Activated naive CD4-positive, alpha-beta T cell treated with anti-CD3 and anti-CD28 coated beads for 36 hours (primary cell): ENCODE measurements at places on chromosomes 12 and 14.

DNA sequence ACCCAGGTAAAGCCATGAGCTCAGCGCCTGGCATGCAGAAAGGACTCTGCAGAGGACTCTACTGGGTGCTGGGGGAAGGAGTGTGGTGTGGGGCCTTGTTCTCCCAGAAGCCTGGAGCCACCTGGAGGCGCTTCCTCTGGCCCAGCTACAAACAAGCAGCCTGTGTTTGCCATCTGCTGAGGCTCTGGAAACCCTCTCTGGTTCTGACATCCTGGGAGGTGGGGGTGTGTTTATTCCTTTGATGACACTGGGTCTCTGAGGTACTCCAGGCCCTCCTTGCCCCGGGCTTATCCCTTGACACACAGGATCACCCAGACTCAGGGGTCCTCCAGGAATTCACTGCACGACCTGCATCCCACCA is 44.9 kb downstream of the RNF34 start:
- no peak for DNase-seq

- DNase-seq: no peak
Observed at GRCh38 chr12:124503305-124503704, 64.1 kb downstream of the NCOR2 start.

DNA sequence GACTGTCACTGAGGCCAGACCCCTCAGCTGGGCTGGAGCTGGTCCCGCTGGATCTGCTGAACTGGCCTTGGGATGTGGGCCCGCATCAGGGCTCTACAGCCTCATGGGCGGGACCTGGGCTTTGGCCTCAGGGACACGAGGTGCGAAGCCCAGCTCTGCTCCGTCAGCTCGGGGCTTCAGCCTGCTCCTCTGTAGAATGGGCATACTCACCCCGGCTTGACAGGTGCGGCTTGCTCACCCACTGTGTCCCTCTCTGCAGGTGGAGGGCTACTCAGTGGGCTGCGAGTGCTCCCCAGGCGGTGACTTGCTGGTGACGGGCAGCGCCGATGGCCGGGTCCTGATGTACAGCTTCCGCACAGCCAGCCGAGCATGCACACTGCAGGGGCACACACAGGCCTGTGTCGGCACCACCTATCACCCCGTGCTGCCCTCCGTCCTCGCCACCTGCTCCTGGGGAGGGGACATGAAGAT is 57.6 kb downstream of the BEGAIN start:
- DNase-seq: no peak

DNA sequence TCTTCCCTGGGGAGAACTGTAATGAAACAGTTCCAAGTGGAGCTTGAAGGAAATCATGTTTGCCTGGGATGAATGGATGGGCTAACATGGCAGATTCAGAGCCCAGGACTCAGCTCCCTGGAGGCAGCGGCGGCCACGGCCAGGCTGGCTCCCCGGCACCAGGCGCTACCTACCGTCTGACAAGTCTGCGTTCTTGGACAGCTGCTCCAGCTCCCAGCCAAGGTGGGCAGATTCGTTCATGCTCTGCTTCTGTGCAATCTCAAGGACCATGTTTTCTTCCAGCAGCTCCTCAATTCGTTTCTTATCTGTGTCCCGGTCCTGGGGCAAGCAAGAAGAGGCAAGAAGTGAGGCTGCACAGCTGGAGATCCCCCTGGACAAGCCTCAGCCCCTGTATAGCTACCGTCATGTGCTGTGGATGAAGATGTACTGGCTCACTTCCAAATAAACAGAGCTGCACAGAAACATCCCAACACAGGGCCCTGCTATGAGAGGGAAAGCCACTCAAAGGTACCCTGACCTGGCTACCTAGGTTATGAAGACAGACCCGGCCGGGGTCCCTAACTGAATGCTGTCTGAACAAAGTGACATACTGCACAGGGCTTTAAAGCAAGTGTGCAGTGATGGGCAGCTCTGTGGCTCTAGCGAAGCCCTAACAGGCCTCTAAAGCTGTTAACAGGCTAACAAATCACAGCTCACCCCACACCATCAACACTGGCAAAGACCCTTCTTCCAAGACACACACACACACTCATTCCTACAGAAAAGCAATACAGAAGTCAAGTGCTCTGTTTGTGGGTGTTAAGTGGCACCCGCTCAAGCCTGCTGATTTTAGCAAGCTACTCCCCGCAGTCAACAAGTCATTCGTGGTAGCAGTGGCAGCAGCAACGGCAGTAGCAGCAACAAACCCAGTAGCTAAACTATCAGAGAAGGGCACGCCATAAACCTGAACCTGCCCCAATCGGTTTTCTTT is 80.4 kb upstream of the GPR68 start:
- DNase-seq: no peak

DNA sequence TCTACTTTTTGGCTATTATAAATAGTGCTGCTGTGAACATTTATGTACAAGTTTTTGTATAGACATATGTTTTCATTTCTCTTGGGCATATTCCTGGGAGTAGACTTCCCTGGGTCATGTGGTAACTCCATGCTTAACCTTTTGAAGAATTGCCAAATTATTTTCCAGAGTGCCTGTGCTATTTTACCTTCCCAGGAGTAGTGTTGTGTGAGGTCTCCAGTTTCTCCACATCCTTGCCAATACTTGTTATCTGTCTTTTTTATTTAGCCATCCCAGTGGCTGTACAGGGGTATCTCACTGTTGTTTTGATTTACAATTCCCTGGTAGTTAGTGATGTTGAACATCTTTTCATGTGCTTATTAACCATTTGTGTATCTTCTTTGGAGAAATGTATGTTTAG is 18.9 kb downstream of the UBE3B start:
- DNase-seq: no peak

GRCh38 chr12:103936679-103937078 is 6.5 kb downstream of the HSP90B1 start:
- no peak for DNase-seq

- peak; percentile 21 for DNase-seq
Observed at GRCh38 chr14:20627346-20628027, 14.0 kb downstream of the OR6S1 start.

DNA sequence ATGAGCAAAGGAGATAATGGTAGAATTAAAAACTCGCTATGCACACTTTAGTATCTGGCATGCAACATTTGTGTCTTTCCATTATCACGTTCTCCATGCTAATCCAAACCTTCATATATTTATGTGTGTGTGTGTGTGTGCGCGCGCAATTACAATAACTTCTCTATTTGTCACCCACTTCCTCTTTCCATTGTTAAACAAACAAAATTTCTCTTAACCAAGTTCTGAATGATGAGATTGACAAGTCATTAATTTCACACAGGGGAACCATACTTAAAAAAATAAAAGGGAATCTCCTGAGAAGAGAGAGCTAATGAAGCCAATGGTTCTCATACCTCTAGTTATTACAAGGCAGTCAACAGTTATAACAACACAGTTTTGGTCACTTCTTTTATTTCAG is 575.9 kb upstream of the MDGA2 start:
- no peak for DNase-seq

DNA sequence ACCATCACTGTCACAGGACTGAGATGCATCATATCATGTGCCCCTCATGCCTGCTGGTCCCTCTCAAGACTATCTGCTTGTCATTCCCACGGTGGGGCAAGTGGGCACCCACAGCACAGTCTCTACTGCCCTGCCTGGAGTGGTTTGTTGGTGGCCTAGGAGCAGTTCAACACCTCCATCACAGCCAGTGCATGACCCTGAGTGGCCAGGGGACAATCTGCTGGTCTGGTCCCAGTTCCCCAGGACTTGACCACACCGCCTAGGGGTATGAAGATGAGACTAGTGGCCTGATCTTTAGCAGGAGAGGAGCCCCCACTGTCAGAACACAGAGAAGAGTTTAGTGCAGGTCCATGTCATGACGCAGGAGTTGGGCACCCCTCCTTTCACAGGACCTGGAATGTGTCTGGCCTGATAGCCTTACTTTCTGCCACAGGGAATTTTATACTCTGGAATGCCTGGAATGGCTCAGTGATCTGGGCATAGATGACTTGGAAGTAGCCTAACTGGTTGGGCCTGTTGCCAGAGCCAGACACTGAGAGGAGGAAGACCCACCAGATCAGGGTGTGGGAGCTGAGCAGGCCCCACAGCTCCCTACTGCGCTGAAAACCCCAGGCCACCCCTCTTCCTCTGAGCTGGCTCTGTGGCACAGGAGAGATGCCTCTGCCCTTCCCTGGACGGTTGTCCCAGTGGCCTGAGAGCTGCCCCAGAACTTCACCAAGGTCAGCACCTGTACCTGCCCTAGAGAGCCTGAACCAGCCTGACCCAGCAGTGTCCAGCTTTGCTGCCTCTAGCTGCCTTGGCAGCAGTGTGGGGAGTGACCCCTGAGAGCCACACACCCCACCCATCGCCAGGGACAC is 83.3 kb downstream of the PUS7L start:
- no peak for DNase-seq

- no peak for DNase-seq
Observed at GRCh38 chr12:67460388-67460787, 188.2 kb upstream of the DYRK2 start.

DNA sequence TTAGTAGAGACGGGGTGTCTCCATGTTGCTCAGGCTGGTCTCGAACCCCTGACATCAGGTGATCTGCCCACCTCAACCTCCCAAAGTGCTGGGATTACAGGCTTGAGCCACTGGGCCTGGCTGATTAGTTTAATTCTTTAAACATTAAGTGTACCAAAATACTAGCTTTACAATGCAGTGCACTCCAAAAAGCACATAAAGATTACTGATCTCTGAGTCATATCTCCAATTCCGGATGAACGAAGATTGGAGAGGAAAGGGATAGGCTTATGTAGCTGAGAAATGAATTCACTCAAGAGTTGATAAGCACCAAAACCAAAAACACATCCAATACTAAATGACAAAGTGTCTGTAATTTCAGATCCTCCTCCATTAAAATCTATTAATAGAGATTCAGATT is 15.1 kb downstream of the NAV3 start:
- DNase-seq: no peak
